Metanephros (tissue), 2 donors: ENCODE measurements at places on chromosomes 6 and 20. TPM values are rescaled to one million over a fixed set of nuclear protein-coding genes. Genes with fewer than 3 reads are reported as not detected.

COL21A1 gene
- total RNA-seq: 91.7 TPM

PACSIN1 gene
- 0.29 TPM for total RNA-seq

RWDD2A gene
- total RNA-seq: 2.9 TPM

WFDC10B gene
- total RNA-seq: not detected

SIRPA gene
- 17.6 TPM for total RNA-seq

ECT2L gene
- 0.06 TPM for total RNA-seq

SCUBE3 gene
- 26.9 TPM for total RNA-seq

CYP39A1 gene
- total RNA-seq: 7.4 TPM

RPP40 gene
- 15.5 TPM for total RNA-seq

FITM2 gene
- 9.8 TPM for total RNA-seq

PRICKLE4 gene
- total RNA-seq: 3.2 TPM

LYRM4 gene
- total RNA-seq: 19.3 TPM

PRDM1 gene
- total RNA-seq: 3.7 TPM

DPPA5 gene
- total RNA-seq: not detected

TINAG gene
- total RNA-seq: 17.2 TPM

KCNB1 gene
- total RNA-seq: 0.70 TPM

PI16 gene
- total RNA-seq: 8.8 TPM

UQCC2 gene
- total RNA-seq: 15.5 TPM

BHLHE23 gene
- not detected for total RNA-seq

OXT gene
- total RNA-seq: not detected

TMC2 gene
- total RNA-seq: not detected

CENPW gene
- total RNA-seq: 3.7 TPM

GPR6 gene
- total RNA-seq: not detected

BTN1A1 gene
- not detected for total RNA-seq

TTK gene
- 8.5 TPM for total RNA-seq
